Right renal cortex interstitium (tissue), 3 donors: ENCODE measurements at places on chromosomes 2 and 18. TPM values are rescaled to one million over a fixed set of nuclear protein-coding genes. Genes with fewer than 3 reads are reported as not detected.

DNA sequence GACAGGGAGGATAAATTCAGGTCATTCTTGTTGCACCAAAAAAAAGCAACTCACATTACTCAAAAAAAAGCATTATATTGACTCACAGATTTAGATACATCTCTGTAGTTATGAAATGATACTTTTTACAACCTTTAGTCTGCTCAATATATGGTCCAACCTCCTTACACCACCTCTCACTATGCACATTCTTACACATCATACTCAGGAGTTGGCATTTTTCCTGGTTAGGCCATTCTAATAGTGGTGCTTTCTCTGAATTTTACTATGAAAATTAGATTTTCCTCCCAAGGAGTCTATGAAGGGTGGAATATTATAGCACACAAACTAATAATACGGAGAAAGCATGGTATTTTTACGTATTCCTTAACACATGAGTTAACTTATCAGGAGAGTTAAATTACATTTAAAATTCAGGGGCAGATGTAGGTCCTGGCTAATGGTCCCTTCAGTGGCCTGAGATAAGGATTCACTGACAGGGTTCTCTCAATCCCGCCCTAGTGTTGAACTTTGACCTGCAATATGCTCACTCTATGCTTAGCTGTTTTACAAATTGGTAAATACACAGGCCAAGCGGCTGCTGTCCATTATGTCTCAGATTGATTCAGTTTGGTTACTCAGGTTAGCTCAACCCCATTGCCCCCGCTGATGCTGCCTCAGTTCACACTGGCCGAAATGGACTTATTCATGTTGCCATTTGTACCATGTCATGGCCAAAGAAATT is 153.6 kb downstream of the NCKAP5 start:
- DNase-seq = no peak

Gene LAMA1
- 72.4 TPM for polyA plus RNA-seq

Gene EN1
- polyA plus RNA-seq = not detected

Gene UGT1A10
- polyA plus RNA-seq = not detected
